ENCODE measurements at places on chromosomes 1 and 21.

DNA sequence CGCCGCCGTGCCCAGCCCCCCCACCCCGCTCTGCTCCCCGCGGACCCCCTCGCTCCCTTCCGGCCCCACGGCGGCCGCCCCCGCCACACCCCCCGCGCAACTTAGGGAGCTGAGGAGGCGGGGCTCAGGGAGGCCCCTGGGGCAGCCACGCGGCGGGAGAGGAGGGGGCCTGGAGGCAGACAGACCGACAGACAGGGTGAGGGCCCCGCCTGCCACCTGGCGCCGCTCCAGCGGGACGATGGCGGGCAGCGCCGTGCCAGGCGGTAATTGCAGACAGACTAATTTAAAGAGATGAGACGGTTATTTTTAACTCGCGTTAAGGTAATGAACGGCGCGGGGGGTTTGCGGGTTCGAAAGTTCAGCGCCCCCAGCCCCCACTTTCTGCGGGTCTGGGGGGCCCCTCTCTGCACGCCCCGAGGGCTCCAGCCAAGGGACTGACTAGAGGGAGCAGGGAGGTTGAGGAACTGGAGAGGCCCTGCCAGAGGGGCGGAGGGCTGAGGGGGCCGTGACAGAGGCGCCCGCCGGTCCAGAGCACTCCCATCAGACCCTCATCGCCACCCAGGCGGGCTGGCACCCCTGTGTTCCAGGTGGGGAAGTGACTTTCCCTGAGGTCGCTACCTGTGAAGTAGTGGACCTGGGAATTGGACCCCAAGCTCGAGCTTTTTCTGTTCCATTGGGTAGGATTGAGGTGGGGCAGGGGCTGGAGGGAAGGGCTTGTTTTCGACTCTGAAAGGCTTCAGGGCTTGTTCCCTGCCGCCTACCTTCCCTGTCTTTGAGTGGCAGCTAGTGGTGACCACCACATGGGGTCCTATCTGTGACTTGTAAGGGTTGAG lies 5.4 kb downstream of the FOXO6 start:
- DNase-seq: peak; percentile 28

- DNase-seq: no peak
Measured at GRCh38 chr1:9500756-9501754, 38.2 kb upstream of the SLC25A33 start.

DNA sequence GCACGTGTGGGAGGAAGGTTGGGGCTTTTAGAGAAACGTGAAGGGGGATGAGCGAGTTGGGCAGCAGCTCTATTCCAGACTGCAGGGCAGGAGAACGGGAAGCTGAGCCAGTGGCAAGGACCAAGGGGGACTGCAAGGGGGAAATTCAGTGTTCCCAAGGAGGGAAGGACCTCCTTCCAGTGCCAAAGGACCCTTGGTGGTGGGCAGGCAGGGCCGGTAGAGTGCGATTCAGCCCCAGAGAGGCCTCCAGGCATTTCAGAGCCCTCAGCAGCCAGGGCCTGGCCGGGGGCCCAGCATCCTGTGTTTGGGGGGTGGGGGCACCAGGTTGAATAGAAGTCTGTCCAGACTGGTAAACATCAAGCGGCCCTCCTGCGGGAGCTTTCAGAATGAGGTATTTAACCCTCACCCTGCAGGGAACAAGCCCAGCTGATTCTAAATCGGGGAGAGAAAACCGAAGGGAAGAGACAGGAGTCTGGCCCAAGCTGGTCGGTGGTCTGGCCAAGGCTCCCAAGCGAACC lies 2.3 kb downstream of the COL9A2 start:
- no peak for DNase-seq

- no peak for DNase-seq
Measured at GRCh38 chr21:36710729-36711048, 11.8 kb downstream of the SIM2 start.

- no peak for DNase-seq
Measured at GRCh38 chr21:28959367-28960099, 33.1 kb downstream of the LTN1 start.

DNA sequence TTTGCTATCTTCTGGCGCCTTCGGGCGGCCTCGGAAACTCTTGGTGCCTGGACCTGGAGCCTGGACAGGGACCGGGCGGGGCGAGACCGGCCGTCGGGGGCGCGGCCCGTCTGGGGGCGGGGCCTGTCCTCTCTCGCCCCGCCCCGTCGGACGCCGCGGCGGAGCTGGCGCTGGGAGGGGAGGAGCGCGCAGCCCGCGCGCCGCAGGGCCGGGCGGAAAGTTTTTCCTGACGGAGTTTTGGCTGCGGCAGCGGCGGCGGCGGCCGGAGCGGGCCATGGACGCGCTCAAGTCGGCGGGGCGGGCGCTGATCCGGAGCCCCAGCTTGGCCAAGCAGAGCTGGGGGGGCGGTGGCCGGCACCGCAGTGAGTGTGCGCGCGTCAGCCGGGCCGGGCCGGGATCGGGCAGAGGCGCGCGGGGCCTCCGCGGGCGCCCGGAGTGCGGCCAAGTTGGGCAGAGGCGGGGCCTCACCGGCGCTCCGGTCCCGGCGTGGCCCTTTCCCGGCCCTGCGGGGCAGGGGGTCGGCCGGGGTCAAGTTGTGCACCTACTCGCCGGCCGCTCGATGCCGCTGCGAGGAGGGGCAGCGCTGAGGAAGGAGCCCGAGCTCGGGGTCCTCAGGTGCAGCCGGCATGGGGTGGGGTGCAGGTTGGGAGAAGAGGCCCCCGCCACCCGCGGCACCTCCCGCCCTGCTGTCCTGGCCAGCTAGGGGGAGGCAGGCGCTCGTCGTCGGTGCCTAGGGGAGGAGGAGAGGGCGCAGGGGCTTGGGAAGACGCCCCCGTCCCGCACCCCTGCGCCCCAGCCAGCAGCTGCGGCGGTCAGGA lies at the start of gene LDLRAP1:
LDLRAP1 (plus strand) TSS at position 182 of the 818 bp plus-strand sequence; CDS start at position 275, 93 bp downstream.
- peak; percentile 48 for DNase-seq

DNA sequence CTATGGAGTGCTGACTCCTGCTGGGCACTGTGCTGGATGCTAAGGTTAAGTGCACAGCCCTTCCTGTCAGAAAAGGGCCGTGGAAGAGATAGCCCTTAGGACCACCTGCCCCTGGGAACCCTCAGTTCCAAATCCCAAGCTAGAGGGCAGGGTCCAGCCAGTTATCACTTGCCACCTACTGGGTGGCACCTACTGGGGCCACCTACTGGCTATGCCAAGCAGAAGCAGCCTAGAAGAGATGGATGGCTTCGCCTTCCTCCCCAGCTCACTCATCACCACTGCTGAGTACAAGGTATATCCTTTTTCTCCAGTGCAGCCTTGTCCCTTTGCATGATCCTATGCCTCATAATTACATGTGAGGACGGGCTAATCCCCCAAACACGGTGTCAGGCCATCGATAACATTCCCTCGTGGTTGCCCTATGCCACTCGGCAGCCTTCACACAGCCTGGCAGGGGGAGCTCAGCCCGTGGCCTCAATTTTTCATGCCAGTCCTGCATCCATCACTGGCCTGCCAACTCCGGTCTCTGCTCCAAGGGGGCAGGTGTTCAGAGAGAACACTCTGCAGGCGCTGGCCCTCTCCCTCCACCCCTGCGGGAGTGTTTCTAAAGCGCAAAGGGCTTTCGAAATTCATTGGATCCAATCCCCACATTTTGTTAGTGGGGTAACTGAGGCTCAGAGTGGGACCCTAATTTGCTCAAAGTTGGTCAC lies 49.0 kb downstream of the SYT2 start:
- no peak for DNase-seq

DNA sequence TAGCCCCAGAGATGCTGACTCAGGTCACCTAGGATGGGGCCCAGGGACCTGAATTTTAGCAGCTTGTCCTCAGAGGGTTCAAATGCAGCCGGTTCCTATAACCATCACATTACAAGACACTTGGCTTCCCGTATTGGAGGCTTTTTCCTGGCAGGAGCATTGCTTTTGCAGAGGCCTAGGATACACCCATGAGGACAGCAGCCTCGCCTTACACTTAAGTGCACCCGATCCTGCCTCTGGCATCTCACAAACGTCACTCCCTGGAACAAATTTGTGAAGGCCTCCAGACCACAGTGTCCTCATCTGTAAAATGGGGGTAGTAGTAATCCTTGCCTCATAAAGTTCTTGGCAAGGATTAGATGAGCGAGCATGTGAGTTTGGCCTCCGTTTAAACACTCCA lies 130.0 kb downstream of the KAZN start:
- DNase-seq: no peak

DNA sequence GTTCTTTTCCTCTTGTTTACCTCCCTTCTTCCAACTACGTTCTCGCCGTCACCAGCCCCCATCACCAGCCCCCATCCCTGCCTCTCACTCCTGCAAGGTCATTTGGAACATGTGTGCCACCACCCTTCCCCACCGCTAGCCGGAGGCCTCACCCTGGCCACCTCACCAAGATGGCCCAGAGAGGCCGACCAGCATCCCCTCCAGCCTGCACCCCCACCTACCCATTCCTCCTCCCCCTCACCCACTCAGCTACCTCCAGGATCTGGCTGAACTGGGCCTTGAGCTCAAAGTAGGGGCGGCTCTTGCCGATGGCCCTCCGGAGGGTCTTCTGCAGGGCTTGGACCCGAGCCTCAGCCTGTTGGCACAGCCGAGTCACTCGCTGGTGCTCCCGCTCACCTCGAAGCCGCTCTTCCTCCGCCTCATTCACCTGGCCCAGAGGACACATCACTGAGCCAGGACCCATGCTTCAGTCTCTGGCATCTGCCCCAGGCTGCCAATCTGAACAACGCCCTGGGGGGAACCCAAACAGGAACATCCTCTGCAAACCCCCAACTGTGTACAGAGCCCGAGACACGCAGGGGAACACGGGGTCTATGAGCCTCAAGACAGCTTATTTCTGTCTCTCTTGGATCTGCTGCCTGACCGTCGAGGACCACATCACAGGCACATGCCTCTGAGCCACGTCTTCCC lies 12.8 kb downstream of the SH3BP5L start:
- no peak for DNase-seq

- no peak for DNase-seq
Measured at GRCh38 chr1:198793714-198794113, 154.9 kb downstream of the PTPRC start.

DNA sequence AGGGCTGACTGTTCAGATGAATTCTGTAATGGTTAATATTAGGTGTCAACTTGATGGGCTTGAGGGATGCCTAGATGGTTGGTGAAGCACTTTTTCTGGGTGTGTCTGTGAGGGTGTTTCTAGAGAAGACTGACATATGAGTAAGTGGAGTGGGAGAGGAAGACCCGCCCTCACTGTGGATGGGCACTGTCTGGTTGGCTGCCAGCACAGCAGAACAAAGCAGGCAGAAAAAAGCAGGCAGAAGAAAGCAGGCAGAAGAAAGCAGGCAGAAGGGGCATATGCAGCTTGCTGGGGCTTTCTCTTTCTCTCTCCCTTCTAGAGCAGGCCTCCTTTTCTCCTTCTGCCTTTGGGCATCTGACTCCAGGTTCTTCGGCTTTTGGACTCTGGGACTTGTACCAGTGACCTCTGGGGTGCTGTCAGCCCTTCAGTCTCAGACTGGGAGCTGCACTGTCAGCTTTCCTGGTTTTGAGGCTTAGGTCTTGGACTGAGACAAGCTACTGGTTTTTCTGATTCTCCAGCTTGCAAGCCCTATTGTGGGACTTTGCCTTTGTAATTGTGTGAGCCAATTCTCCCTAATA lies 42.9 kb upstream of the CD2 start:
- no peak for DNase-seq

DNA sequence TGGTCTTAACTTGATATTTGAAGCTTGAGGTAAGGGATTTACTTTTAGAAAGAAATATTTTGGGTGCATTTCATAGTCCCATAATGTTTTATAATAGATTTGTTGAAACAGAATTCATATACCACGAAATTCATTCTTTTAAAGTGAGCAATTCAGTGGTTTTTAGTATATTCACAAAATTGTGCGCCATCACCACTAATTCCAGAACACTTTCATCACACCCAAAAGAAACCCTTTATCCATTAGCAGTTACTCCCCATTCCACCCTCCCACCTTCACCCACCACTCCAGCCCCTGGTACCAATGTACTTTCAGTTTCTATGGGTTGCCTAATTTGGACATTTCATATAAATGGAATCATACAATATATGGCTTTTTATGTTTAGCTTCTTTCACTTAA lies 38.9 kb upstream of the DMRTB1 start:
- no peak for DNase-seq

DNA sequence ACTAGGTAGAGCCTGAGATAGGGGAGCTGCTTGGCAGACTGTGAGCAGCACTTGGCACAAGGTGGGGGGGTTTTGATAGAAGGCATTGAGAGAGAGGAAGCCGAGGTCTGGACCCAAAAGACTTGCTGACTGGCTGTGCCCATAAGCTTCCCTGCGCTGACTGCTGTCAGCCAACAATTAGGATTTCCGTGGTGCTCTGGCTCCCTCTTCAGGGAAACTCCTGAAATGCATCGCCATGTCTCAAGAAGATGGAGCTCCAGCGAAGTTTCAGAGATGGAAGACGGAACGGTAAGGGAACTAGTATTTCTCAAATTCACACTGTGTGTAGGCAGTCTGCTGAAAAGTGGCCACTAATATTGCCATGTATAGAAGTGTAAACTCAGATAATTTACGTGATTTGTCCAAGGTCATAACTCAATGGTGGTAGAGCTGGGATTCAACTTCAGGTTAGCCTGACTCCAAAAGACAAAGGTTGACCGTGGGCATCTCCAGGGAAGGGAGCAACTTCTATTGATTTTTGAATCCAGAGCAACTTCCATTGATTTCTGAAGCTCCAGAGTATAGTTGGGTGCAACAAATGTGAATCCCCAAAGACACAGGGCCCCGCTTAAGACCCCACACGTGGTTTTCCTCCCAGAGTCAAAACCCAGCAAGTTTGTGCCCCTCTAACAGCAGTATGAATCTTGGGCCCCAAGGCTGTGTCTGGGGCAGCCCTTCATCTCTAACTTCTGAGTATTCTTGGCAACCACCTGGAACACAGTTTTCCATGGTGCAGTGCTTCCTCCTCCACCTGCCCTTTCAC lies 44.5 kb upstream of the CRNN start:
- DNase-seq: peak; percentile 59

- DNase-seq: no peak
Measured at GRCh38 chr1:22296701-22297591, 154.0 kb upstream of the WNT4 start.

DNA sequence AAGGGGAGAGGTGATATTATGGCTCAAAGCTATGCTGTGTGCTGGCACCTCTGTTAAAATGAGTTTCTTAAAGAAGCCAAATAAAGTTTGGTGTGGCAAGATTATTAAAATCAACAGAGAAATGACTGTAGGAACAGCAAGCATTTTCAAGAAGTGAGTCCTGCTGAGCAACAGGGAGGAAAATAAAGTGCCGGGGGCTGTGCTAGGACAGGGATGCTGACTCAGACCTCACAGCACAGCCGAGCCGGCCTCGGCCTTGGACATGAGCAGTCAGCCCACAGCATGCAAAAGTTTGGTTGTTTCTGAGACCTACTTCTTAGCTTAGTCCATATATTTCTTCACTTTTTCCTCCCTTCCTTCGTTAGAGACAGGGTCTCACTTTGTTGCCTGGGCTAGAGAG lies 19.2 kb downstream of the CNIH3 start:
- no peak for DNase-seq

- peak; percentile 1 for DNase-seq
Measured at GRCh38 chr1:118136187-118136941, 48.7 kb downstream of the SPAG17 start.

- DNase-seq: no peak
Measured at GRCh38 chr1:82319546-82319945, 518.8 kb downstream of the ADGRL2 start.

All from stimulated activated CD8-positive, alpha-beta memory T cell treated with anti-CD3 and anti-CD28 coated beads, Interleukin-4, amount 100 ng/mL, for 24 hours (primary cell).